CD8-positive, alpha-beta T cell (primary cell): ENCODE measurements at places on chromosomes 7 and 10.
A peak's percentile ranks its signal among the peaks of the same experiment; 100 is the strongest.

DNA sequence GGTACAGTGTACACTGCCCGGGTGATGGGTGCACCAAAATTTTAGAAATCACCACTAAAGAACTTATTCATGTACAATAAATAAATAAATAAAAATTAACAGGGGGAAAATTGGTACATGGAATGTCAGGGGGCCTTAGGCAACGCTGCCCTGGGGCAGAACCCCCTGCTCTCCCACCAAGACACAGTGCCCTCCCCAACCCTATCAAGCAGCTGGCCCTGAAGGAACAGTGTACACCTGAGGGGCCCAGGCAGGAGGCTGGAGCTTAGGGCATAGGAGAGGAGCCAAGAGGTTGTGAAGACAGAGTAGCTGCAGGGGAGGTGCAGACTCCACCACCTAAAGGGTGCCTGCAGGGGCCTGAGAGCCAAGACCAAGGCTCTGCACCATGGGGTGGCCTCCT is 128.8 kb downstream of the BMS1 start:
- DNase-seq, result no peak

DNA sequence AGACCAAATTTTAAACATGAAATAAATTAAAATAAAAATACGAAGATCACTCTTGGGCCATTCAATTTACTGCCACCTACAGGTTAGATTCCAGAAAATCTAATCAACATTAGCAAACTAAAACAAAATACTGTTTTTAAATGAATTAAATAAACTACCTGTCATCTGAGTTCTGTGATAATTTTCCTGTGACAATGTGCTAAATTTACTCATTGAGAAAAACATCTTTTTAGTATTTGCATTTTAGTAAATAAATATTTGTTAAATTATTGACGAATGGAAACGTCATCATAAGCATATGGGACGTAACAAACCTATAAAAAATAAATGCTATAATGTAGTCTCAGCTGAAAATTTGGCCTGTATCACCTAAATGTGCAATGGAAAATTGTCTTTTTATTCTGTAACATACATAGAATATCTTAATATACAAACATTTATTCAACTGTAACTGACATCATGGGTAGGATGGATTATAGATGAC is 72.1 kb downstream of the ITGB8 start:
- no peak for DNase-seq

- DNase-seq, result no peak
Measured at GRCh38 chr7:149783386-149784250, 10.2 kb upstream of the ZNF467 start.

- DNase-seq, result no peak
Measured at GRCh38 chr7:16708980-16709379, 44.6 kb upstream of the TSPAN13 start.

DNA sequence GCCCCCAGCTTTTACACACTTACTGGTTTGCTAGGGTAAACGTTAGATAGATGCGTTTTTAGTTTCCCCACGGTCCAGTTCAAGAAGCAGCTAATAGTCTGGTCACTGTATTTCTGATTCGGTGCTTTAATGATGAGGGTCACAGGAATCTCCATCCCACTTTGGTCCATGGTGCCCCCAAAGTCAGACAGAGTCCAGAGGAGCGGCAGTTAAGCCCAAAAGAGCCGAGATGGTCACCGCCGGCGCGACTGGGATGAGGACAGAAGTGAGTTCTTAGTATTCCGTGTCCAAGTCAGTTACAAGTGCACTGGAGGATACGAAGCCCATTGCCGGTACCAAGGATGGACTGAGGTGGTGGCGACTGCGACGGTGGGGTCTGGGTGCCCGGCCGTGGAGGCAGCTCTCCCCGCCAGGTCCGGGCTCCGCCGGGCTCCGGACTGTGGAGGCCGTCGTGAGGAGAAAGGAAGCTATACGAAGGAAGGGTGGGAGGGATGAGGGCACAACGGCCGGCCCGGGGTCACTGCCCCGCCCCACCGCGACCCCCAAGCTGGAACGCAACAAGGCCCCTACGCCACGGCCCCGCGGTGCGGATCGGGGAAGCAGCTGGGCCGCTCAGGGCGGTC is 663 bp downstream of the HERPUD2 start:
- DNase-seq, result no peak

DNA sequence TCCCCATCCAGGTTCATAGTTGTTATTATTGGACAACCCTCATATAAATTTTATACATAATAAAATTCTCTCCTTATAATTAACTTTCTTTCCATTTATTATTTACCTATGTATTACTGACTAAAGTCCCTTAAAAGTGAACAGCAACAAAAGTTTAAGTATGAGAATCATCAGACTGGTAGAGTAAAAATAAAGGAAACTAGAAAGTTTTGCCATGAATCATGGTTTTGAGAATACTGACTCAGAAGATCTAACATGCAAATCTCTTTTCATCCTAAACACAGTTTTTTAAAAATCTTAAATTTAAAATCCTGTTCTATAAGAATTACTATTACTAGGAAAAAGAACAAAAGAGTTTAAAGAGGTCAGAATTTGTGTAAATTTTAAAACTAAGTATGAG is 32.1 kb downstream of the HERC4 start:
- no peak for DNase-seq

- DNase-seq, result no peak
Measured at GRCh38 chr7:111388912-111389311, 173.4 kb downstream of the IMMP2L start.

- no peak for DNase-seq
Measured at GRCh38 chr10:31098046-31098445, 66.4 kb upstream of the ZNF438 start.

DNA sequence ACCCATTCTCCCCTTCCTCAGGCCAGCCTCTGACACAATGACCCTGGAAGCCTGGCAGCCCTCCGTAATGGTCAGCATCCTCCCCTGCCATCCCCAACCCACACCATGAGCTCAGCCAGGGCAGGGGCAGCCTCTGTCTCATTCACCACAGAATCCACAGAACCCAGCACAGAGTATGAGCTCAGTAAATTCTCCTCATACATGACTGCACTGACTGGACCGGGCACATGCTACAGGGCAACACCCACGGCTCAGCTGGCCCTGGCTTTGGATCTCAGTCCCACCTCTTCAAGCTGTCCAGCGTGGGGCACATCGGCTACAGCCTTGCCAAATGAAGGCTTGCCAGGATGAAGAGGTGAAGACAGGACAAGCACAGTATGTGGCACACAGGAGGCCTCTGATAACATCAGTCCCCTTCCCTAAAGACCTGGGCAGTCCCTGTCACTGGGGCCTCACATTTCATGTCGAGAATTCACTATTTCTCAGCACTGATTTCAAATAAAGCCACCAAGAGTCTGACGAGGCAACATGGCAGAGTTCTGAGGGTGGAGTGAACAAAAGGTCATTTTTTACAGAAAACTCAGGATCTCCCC is 7.9 kb downstream of the GPRIN2 start:
- DNase-seq, result peak; percentile 15

GRCh38 chr10:74227697-74228424 is 76.8 kb downstream of the ADK start:
- no peak for DNase-seq

DNA sequence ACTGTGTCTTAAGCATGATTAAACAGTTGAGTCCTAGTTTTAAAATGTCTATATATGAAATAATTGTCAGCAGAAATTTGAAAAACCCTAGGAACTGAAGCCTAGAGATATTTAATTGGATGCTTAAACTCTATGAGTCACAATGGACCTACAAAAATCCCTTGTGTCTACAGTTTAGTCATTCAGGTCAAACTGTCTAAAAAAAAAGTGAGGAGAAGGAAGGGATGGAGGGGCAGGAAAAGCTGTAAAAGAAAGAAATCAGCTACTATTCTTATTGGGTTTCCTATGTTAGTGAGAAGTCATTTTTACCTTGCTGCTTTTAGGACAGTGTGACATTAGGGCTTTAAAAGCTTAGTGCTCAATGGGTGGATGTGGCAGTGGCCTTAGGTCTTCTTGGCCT is 406.1 kb upstream of the FZD8 start:
- no peak for DNase-seq

- DNase-seq, result no peak
Measured at GRCh38 chr10:98380493-98381339, 34.3 kb downstream of the PYROXD2 start.

- DNase-seq, result peak; percentile 57
Measured at GRCh38 chr10:6204063-6204340, 1.3 kb downstream of the PFKFB3 start.

DNA sequence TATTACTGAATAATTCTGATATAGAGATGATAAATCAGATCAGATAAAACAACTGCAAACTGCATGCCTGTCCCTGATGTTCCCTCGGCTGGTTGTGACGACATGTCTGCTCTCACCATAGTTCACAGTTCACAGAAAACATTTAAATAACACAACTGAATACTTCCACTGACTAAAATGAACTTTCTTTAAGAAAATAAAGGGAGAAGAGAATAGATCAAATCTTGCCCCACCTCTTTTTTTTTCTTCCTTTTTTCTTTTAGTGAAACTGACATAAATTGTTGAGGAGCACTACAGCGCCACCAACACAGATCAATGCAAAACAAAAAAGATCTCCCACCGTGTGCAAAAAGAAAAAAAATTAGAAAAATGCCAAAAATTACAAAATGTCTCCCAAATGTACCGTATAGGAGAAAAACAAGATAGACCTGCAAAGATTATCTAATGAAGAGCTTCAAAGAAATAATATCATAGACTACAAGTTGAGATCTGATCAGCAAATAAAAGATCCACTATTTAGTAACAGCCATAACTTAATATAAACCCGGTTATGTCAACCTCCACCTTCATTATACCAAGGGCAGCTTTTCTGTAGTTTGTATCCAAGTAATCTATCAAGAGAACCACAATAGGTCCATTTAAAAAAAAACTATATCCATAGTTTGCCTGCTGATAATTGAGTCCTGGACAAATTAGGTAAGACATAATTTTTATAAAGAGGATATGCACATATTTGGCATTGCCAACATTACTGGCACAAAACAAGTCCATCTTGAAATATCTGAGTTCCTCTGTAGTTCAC is 30.7 kb upstream of the EPC1 start:
- no peak for DNase-seq

DNA sequence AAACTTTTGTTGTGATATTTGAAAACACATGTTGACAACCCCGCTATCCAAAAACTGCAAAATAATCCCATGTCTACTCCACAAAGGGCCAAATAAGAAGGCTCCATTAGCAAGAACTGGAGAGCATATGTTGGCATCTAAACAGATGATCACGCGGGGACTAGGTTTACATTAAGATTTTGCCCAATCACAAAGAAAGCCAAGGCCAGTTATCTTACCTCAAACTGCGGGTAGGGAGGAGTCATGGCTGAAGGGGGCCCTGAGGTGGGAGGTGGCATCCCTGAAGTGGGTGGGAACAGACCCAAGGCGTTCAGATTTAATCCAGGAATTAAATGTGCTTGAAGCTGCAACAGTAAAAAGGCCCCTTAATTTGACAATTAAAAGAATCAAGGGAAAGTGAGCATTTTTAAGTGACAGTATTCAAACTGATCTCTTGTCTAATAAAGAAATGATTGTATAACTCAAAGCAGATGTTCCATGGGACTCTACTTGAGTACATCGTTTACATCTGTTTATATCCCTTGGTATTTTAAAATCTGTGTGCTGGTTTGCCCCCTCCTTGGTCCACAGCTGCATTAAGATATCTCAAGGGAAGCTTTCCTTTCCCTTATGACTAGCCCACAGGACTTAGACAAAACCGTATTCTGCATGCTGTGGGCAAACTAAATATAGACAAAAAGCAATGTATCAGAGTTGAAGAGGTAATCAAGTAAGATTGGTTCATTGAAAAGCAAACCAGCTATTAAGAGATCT is 42.9 kb downstream of the MALSU1 start:
- no peak for DNase-seq

GRCh38 chr7:66352071-66352470 is 146.9 kb downstream of the TPST1 start:
- DNase-seq, result no peak

- no peak for DNase-seq
Measured at GRCh38 chr7:152588350-152588749, 87.6 kb downstream of the XRCC2 start.

DNA sequence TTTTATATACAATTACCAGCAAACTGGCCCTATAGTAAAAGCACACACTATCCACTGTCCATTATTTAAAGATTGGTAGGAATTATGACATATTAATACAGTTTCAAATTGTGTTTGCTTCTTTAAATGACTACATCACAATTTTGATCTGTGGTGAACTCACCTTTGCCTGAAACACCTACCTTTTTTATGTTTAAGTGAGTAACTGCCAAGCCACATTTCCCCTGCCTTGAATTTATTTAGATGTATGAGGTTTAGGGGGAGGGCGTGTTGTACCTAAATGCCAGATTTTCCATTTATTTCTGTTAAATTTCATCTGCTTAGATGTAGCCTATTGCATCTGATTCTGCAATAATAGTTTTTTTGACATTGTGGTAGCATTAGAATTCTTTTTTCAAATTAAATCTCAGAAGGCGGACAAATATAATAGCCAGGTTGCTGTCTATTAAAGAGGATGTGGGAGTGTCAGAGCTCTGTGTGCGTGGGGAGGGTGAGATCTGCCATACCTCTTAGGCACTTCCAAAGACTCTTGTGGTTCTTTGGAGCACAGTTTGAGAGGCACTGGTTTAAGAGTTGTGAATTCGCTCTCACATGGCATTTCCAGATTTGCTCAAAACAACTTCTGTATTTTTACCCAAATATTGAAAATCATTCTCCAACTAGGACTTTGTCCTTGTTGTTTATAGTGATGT is 13.8 kb downstream of the PIK3CG start:
- no peak for DNase-seq

DNA sequence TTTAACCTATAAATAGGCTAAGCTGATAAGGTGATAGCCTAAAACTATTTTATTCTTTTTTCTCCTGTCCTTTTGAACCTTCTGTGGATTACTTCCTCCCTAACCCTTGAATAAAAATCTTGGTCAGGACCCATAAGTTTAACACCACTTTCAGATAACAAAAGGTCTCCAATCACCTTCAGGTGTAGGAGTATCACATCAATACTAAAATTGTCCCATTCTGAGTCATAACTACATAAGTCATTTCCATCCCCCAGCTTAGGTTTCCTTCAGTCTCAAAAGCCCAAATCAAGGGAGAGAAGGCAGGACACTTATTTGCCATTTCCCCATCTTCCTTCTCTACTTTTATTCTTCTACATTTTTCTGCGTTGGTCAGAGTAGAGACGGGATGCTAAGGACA is 56.9 kb upstream of the WNT16 start:
- DNase-seq, result no peak

- no peak for DNase-seq
Measured at GRCh38 chr10:12396567-12396966, 47.2 kb downstream of the CAMK1D start.
